ENCODE measurements at places on chromosomes 7 and 10. TPM values are rescaled to one million over a fixed set of nuclear protein-coding genes. Genes with fewer than 3 reads are reported as not detected.

The PRRT4 gene
- 0.39 TPM for total RNA-seq

The C7orf57 gene
- total RNA-seq, result 0.11 TPM

The CHST3 gene
- 0.52 TPM for total RNA-seq

The CDNF gene
- total RNA-seq, result 0.67 TPM

The TAS2R38 gene
- total RNA-seq, result not detected

All from activated T-helper 2 cell treated with anti-CD3 and anti-CD28 coated beads, Interferon-gamma antibody, Interleukin-2, Interleukin-4, amounts not matched to agents 10 μg/mL and 5 μg/mL and 100 μg/mL, durations not matched to agents 14 hours and 24 hours and 36 hours (primary cell).